ENCODE measurements at places on chromosomes 2 and 18.

DNA sequence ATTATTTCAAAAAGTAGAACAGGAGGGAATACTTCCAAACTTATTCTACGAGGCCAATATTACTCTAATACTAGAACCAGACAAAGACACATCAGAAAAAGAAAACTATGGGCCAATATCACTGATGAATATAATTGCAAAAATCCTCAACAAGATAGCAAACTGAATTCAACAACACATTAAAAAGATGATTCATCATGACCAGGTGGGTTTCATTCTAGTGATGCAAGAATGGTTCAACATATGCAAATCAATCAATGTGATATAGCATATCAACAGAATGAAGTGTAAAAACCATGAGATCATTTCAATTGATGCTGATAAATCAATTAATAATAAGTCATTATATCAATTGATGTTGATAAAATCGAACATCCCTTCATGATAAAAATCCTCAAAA, 22.4 kb upstream of the EML6 start:
- no peak for DNase-seq

- DNase-seq = no peak
Measured at GRCh38 chr2:68716604-68717304, 17.9 kb upstream of the ARHGAP25 start.

- no peak for DNase-seq
Measured at GRCh38 chr2:170217778-170218251, 39.9 kb downstream of the MYO3B start.

- no peak for DNase-seq
Measured at GRCh38 chr18:959854-960253, 55.2 kb downstream of the ADCYAP1 start.

DNA sequence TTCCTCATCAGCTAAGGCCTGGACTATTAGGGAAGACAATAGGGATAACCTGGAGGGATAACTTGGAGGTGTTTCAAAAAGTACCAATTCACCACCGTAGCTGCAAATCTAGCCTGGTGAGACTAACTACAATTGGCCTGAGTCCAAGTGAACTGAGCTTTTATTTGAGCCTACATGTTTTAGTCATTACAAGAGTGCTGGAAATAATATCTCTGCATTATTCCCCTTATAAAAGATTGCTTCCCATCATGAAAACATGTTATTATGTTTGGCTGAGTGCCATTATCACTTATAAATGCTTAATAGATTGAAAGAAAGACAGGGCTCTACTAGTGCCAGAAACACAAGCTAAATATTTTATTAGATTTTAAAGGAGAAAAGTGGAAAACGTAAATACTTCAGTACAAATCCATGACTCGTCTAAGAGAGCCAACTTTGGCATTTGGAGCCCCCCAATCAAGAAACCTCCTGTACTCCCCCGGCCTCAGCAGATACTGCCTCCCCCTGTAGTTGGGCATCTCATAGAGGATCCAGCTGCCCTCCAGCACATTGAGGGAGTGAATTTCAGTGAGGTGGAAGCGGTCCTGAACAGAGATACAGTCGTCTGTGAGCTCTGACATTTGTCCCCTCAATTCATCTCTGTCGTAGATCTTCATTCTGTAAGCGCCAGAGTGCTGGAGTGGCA, 3.6 kb downstream of the CRYGB start:
- DNase-seq = peak; percentile 91

DNA sequence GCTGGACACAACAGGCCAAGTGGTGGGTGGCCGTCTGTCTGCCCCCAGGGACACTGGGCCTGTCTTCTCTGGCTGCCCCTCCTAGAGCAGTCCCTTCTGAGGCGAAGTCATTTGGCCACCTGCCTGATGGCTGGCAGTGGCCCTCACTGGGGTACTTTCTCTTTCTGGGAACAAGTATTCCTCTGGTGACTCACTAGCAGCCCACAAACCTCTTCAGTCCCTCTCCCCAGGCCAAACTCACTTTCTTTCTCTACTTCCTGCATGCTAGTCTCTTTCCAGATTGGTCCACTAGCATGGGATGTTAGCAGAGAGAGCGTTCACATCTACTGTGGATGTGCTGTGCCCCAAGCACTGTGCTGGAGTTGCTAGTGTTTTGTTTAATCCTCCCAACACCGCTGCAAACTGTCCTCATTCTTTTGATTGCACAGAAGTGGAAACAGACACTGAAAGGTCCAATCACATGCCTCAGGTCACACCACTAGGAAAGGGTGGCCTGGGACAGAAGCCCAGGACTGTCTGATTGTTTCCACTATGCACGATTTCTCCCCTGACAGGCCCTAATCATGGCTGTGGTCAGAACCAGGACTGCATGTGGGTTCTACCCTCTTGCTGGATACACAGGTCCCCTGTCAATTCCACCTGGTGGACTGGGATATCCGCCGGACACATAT, 5.2 kb downstream of the DYSF start:
- DNase-seq = no peak

- DNase-seq = no peak
Measured at GRCh38 chr2:43701111-43701510, 24.9 kb upstream of the C1GALT1C1L start.

- DNase-seq = no peak
Measured at GRCh38 chr2:80454628-80455027, 150.1 kb upstream of the LRRTM1 start.

DNA sequence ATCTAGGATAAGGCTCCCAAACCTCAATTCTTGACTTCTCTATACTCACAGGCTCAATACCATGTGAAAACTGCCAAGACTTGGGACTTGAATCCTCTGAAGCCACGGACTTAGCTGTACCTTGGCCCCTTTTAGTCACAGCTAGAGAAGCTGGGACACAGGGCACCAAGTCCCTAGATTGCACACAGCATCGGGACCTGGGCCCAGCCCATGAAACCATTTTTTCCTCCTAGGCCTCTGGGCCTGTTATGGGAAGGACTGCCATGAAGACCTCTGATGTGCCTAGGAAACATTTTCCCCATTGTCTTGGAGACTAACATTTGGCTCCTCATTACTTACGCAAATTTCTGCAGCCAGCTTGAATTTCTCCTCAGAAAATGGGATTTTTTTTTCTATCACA, 1011.8 kb upstream of the DDX18 start:
- DNase-seq = no peak

GRCh38 chr18:6574631-6575030, 154.9 kb upstream of the ARHGAP28 start:
- DNase-seq = no peak

DNA sequence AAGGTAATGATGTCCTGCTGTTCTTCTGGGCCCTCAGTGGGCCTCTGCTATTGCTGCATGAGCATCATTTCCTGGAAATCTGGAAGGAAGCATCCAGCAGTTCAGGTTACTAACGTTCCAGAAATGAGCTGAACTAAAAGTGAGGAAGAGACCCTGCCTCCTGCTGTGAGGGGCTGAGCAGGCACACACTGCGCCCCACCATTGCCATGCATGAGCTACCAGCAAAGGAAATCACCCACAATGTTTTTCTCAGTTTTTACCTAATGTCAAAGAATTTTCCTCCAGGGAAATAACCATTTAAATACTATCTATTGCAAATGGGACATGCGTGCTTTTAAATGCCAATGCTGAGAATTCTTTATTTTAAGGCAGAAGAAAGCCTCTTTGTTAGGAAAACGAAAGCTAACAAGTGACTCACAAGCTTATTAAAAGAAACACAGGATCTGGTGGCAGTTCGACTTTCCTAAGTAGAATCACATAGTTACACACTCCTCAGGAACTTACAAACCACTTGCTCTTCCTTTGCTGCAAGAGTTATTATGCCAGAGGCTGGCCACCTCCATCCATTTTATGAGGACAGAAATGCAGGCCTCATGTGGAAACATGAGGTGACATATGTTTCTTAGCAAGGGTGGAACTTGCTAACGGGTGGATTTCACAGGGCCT, 152.6 kb upstream of the TTC39C start:
- no peak for DNase-seq

- DNase-seq = no peak
Measured at GRCh38 chr2:31785876-31786275, 205.1 kb upstream of the SRD5A2 start.

DNA sequence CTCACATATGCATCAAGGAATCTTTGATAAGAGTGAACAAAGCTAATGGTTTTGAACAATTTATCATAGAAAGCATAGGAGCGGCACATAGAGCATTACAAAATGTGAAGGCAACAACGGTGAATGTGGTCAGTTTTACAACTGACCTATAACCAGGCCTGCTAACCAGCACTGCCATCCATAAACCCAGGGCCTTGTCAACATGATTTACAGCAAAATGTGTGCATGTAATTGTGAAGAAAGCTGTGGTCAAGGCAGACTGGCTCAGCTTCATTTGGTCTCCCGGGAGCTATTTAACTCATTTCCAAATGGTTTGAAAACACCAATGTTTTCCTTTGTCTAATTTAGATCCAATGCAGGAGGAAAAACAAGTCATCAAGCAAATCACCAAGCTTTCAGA, 119.8 kb downstream of the DHRS9 start:
- DNase-seq = no peak

GRCh38 chr2:37553411-37554154, 117.9 kb downstream of the CDC42EP3 start:
- DNase-seq = no peak

- no peak for DNase-seq
Measured at GRCh38 chr2:174776223-174776622, 12.0 kb upstream of the CHRNA1 start.

DNA sequence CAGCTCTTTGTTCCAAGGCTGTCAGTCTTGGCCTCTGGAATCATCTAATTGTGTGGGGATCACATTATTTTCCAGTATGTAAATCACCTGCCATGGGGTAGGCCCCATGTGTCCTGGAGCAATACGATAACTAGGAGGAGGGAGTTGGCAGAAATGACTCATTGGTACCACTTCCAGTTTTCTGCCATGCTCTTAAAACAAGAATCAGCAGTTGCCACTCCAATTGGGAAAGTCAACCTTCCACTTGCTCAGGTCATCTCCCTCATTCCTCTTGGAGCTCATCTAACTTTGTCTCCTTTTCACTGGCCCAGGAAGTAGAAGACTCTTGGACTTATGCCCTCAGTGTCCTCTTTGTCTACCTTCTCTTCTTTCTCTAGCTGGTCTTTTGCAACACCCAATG, 487.0 kb downstream of the SLC4A3 start:
- DNase-seq = no peak

DNA sequence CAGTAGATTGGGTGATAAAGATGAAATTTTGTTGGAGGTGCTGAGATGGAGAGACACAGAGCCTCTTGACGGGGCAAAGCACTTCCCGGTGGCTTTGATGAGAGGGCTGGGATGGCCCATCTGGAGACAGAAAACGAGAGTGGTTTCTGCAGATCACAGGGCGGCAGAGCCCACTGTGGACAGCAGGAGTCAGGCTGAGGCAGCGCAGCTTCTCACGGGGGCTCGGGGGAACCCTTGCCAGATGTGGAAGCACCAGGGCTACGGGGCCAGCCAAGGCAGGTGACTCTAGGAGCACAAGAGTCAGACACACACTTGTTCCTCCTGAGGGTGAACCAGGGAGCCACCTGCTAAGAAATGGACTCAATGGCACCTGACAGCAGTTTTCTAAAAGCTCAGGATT, 78.5 kb downstream of the TPO start:
- no peak for DNase-seq

- DNase-seq = no peak
Measured at GRCh38 chr18:61734396-61734795, 158.4 kb downstream of the RNF152 start.

DNA sequence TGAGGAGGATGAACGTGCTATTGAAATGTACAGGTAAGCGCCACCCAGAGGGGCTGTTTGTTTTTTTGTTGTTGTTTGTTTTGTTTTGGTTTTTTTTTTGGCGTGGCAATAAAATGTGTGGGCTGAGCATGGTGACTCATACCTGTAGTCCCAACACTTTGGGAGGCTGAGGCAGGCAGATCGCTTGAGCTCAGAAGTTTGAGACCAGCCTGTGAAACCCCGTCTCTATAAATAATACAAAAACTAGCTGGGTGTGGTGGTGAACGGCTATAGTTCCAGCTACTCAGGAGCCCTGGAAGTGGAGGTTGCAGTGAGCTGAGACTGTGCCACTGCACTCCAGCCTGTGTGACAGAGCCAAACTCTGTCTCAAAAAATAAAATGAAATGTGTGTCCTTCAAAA, 6.2 kb downstream of the PDCL3 start:
- no peak for DNase-seq

Measured in NCI-H2081 treated with DMSO at 0.1 percent for 48 hours (cell line).